T-helper 17 cell (primary cell): ENCODE measurements at places on chromosomes 13 and 19. TPM values are rescaled to one million over a fixed set of nuclear protein-coding genes. Genes with fewer than 3 reads are reported as not detected.

The SOX1 gene
- total RNA-seq = not detected

The PRR22 gene
- total RNA-seq = 3.9 TPM

The KLF5 gene
- total RNA-seq = 3.7 TPM

The AKAP8L gene
- 116 TPM for total RNA-seq

The KIR2DL4 gene
- total RNA-seq = not detected

GRCh38 chr19:10290876-10291553 lies 1.3 kb downstream of the ICAM5 start:
- H3K4me1 ChIP-seq = peaks cover 60% of the 10 kb centered on the region
- H3K27ac ChIP-seq = peak overlapping the region; percentile 91
- H3K36me3 ChIP-seq = peaks cover 7% of the 10 kb centered on the region
- peaks cover 75% of the 10 kb centered on the region for H3K27me3 ChIP-seq
- peak overlapping the region; percentile 90 for H3K4me3 ChIP-seq
- no peak for DNase-seq

DNA sequence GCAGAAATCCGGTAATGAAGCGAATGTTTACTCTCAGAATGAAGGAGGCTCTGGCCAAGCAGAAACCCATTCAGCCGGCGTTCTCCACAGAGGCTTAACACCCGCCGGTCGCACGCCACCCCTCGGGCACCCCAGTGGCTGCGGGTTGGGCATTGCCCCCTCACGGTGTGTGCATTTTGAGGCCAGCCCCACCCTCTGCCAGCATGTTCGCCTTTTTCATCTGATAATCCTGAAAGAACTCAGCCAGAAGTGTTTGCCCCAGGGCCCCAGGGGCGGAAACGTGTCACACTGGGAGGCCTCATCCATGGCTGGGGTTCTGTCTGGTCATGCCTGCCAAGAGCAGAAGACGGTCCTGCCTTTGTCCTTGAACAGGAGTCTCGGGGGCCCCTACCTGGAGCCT lies 34.2 kb downstream of the COMP start:
- no peaks in the 10 kb centered on the region for H3K36me3 ChIP-seq
- H3K4me1 ChIP-seq = no peaks in the 10 kb centered on the region
- no peaks in the 10 kb centered on the region for H3K27me3 ChIP-seq
- no peak overlapping the region for H3K4me3 ChIP-seq
- H3K27ac ChIP-seq = no peak overlapping the region
- no peak for DNase-seq

DNA sequence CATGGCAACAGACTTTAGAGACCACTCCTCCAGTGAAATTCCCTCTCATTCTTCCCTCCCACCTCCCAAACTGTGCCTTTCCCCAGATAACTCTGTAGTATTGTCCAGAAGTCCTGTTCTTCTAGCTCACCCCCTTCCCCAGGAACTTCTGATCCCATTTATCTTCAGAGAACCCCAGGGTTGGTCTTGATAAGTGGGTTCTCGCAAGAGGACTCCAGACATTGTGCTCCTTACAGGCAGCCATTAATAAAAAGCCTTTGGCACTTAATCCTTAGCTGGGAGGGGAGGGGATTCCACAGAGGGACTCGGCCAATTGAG lies 1.9 kb downstream of the LTBP4 start:
- peaks cover 51% of the 10 kb centered on the region for H3K4me1 ChIP-seq
- H3K4me3 ChIP-seq = peak overlapping the region; percentile 91
- peaks cover 4% of the 10 kb centered on the region for H3K36me3 ChIP-seq

- peaks cover 25% of the 10 kb centered on the region for H3K4me1 ChIP-seq
- H3K27ac ChIP-seq = peak overlapping the region; percentile 54
- H3K27me3 ChIP-seq = no peaks in the 10 kb centered on the region
- no peak overlapping the region for H3K4me3 ChIP-seq
- H3K36me3 ChIP-seq = no peaks in the 10 kb centered on the region
- no peak for DNase-seq
These were observed 26.7 kb downstream of the LATS2 start for GRCh38 chr13:21034603-21035191.
